Activated T-helper 1 cell treated with anti-CD3 and anti-CD28 coated beads, Interleukin-2, amount 50 U/mL, for 16 hours (primary cell): ENCODE measurements at places on chromosomes 11 and 22.

DNA sequence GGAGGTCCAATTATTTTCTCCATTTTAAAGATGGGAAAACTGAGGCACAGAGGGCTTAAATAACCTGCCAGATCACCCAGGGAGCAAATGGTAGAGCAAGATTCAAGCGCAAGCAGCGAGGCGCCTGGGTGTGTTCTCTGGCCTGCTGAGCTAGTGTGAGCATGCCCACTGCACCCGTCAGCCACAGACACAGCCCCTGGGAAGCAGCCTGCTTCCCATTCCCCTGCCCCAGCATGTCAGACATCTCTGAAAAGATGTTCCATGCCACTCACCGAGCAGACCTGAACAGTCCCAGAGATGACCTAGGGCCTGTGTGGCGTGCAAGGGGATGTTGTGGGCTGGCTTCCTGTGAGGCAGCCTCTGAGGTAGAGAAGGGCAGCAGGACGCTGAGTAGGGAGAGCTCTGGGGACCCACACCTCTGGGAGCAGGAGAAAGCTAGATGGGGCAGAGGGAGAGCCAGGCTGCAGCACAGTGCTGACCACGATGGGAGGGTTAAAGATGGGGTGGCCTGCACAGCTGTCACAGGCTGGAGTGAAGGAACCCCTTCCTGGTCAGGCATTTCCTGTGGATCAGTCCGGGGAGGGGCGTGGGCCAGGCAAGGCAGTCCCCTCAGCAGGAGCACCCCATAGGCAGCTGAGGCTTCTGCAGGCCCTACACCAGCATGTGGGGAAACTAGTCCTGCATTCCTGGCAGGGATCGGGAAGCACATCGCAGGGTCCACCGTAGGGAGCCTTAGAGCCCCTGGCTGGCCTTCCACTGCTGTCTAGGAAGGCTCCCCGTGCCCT, 101.4 kb downstream of the GALNT18 start:
- no peak for DNase-seq

GRCh38 chr22:49362211-49362839, 465.3 kb downstream of the BRD1 start:
- no peak for DNase-seq

GRCh38 chr11:113449743-113450142, 25.5 kb downstream of the DRD2 start:
- DNase-seq = no peak

- no peak for DNase-seq
Observed at GRCh38 chr11:31810779-31811647, at the start of gene PAX6. Gene PAX6, minus strand, starts transcription at chr11:31811322. Its CDS starts 4,911 bp downstream, at chr11:31806411.

GRCh38 chr22:37258005-37258752, 14.1 kb upstream of the RAC2 start:
- no peak for DNase-seq

DNA sequence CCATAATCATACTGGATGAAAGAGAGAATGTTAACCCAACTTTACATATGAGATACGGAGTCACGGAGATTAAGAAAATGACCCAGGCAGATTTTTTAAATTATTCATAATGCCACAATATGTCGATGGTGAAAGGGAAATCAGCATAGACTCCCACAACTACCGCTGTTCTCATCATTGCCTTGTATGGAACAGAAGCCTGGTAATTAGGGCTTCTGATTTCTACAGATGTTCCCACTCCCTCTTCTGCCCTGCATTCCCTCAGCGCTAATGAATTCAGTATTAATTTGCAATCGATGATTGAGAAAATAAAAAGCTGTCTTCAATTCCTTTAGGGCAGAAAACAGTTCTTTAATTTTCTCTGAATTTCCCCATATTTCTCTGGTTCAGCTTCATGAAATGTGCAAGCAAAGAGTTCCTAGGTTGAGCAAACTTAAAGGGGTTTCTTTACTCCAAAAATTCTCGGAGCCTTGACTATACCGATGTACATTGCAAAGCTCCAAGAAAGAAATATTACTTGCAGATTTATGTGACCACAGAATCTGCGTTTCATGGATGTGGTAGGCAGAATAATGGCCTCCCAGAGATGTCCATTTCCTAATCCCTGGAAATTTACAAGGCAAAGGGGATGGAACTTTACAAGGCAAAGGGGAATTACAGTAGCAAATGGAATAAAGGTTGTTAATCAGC, 134.9 kb upstream of the ZC3H12C start:
- no peak for DNase-seq

DNA sequence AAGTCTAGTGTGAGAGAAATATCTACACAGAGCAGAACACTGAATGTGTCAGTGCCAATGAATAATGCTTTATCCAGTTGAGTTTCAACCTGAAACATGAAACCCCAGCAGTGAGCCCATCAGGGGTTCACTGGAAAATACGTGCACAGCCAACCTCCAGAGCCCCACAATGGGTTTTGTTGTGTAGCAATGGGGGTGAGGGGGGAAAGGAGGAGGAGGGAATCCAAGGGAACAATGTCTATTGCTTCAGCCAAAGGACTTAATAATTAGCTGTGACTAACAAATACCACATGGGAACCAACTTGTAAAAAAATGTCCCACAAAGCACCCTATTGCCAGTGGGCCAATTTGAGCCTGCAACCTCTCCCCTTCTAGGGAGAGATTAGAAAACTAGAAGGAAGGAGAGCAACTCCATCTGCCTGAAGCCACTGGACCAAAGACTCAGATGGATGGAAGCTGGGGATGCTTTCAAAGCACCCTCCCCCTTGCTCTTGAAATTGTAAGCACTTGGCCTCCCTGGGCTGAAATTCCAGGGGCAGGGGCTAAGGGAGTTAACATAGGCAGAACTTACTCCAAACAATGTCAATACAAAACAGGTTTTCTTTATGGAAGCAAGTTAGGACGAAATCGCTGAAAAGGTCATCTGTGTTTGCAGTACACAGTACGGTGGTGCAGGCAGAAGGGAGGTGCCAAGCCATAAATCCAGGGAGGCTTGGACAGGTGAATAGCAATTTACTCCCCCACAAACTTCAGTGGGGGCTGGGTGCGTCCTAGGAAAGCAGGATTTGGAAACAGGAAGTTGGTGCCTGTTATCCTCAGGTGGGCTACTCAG, 99.8 kb downstream of the ARL14EP start:
- DNase-seq = no peak

- DNase-seq = no peak
Observed at GRCh38 chr11:114738954-114739353, 60.6 kb downstream of the NXPE2 start.

DNA sequence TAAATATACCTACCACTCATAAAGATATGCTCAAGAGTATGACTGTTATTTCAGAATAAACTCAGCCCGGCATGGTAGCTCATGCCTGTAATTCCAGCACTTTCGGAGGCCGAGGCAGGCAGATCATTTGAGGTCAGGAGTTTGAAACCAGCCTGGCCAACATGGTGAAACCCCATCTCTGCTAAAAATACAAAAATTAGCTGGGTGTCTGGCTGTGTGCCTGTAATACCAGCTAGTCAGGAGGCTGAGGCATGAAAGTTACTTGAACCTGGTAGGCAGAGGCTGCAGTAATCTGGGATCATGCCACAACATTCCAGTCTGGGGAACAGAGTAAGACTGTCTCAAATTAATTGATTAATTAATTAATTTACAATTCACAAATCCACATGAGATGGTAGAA, 208.2 kb upstream of the PDGFD start:
- no peak for DNase-seq

DNA sequence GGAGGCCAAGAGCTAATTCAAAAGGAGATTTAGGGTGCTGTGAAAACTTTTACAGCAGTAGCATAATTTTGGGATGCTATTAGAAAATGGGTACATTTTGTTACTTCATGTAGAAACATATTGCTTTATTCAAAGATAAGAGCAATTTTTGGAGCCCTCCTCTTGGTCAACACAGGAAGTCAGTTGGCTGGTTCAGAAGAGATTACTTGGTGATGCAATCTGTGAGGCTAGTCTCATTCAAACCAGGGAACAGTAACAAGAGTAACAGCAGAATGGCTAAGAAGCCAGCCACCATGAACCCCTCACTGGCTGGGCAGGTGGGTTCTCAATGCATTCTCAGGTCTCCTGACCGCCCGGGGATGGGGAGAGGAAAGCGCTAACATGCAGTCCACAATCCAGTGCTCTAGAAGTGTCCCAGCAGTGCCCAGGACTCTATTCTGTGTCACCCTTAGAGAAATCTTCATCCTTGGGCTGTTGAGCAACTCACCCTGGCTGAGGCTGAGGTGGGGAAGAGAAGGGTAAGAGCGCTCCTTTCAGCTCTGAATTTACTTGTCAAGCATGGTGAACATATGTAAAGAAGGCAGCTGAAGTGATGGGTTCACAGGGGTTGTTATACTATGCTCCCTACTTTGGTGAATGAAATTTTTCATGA, 262.2 kb upstream of the UBASH3B start:
- no peak for DNase-seq

GRCh38 chr11:57668434-57668782, 494 bp downstream of the ZDHHC5 start:
- no peak for DNase-seq

DNA sequence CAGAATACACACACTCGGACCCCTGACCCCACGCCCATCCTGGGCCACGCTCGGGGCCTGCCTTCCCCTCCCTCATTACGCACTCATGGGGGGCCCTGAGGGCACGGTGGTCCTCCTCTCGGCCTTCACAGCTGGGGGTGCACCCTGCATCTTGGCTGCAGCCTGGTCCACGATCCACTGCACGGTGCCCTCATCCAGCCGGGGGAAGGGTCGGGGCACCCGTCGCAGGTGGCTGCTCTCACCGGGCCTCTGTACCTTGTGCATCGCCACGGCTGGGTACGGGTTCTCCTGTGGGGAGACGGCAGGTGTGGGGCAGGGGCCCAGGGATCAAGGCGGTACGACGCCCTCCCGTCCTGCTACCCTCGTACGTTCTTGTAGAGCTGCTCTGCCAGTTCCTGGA, 10.4 kb downstream of the SBF1 start:
- DNase-seq = no peak

DNA sequence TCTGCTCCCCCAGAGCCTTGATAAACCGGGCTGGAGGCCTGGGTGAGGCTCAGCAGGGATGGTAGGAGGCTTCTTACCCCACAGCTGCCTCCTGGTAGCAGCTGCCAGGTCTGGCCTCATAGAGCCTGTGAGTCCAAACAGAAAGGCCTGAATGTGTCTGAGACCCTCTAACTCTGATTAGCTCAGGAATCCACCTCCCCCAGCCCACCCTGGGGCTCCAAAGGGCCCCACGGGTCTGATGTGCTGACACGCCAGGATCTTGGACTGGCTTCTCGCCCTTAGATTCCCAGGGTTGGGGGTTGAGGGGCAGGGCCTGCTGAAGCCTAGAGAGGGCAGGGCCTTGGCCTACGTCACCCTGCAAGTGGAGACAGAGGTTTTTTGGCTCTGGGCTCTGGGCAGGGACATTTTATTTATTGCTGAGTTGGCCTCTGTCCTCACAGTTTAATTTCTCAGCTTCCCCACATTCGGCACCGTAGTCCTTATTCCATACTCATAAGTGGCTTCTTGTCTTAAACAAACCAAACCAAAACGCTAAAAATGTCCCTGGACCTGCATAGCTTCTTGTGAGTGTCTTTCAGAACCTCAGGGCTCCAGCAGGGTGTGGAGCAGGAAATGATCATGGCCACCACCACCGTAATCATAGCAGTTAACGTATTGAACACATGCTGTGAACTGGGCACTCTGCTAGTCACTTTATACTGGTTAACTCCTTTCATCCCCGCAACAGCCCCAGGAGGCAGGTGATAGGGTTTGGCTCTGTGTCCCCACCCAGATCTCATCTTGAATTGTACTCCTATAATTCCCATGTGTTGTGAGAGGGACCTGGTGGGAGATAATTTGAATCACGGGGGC, 25.1 kb downstream of the KIAA1671 start:
- no peak for DNase-seq

DNA sequence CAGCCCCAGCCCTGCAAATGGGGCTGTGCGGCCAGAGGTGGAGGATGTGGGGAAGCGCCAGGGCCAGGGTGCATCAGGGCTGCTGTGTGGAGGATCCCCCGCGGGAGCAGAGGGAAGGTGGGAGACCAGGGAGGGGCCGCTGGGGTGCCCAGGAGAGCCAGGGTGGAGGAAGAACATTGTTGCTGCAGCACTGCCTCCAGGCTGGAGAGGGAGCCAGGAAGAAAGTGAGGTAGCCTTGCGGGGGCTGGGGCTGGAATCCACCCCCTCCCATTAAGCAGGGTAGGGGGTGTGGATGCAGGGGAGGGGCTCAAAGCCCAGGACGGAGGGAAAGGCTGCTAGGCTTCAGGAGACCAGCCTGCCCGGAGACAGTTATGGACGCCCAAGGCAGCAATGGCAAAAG, 15.0 kb downstream of the CABP7 start:
- DNase-seq = no peak

DNA sequence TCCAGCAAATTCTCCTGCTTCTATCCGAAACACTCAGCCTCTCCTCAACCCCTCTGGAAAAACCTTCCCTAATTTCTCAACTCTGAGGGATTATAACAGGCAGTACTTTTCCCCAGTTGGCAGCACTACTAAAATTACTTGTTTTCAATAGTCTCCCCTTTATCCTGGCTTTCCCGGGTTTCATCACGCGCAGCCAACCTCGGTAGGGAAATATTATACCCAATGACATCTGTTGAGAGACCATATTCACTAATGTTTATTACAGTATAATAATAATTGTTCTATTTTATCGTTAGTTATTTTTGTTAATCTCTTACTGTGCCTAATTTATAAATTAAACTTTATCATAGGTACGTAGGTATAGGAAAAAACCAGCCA, 330 bp upstream of the POLD3 start:
- DNase-seq = no peak

GRCh38 chr11:106789406-106789805, 228.9 kb downstream of the GUCY1A2 start:
- no peak for DNase-seq

- DNase-seq = no peak
Observed at GRCh38 chr11:16338393-16338792, 18.0 kb downstream of the SOX6 start.

- no peak for DNase-seq
Observed at GRCh38 chr11:110948112-110948511, 235.9 kb upstream of the ARHGAP20 start.

- DNase-seq = no peak
Observed at GRCh38 chr22:46115755-46116490, 34.4 kb upstream of the PPARA start.

DNA sequence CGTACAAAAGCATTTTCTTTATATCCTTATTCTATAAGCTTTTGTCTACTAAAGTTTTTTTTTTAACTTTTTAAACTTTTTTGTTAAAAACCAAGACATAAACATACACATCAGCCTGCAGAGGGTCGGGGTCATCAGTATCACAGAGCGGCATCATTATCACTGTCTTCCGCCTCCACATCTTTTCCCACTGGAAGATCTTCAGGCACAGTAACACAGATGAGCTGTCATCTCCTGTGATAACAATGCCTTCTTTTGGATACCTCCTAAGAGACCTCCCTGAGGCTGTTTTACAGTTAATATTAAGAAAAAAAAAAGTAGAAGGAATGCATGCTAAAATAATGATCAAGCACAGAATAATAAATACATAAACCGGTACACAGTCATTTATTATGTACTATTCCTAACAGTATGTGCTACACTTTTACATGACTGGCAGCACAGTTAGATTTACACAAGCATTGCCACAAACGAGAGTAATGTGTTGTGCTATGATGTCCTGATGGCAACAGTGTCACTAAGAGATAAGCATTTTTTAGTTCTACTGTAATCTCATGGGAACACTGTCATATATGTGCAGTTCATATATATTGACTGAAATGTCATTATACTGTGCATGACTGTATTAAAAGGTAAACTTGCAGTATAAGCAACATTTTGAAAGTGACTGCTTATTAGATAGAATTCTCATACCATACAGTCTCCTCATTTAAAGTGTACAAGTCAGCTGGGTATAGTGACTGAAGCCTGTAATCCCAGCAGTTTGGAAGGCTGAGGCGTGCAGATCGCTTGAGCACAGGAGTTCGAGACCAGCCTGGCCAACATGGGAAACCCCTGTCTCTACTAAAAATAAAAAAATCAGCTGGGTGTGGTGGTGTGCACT, 58.6 kb downstream of the KDM2A start:
- no peak for DNase-seq

- no peak for DNase-seq
Observed at GRCh38 chr11:65026810-65027209, 429 bp upstream of the SNX15 start.
